ENCODE measurements at places on chromosomes 3 and 15.
A peak's percentile ranks its signal among the peaks of the same experiment; 100 is the strongest.

DNA sequence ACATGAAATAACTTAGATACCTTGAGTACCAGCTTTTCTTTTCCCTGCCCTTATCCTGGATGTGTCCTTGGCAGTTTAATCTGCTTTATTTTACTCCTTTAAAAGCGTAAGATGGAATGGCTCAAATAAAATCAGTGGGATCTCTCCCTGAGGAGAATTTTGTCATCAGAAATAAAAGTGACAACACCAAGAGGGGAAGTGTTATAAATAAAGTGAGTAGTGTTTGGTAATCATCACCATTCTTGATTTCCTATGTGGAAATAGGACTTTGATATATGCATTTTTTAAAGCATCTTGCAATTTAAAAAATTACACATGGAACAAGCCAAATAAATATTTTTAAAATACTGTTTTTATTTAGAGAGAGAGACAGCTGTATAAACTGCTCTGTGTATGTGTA lies 76.5 kb downstream of the MBNL1 start:
- peaks cover 25% of the 10 kb centered on the region for H3K4me1 ChIP-seq
- peaks cover 49% of the 10 kb centered on the region for H3K36me3 ChIP-seq
- H3K27me3 ChIP-seq: no peaks in the 10 kb centered on the region
- no peak overlapping the region for H3K4me3 ChIP-seq
- DNase-seq: no peak
- H3K27ac ChIP-seq: no peak overlapping the region

- H3K27me3 ChIP-seq: peaks cover 8% of the 10 kb centered on the region
- no peaks in the 10 kb centered on the region for H3K36me3 ChIP-seq
- H3K27ac ChIP-seq: no peak overlapping the region
Observed at GRCh38 chr3:127999509-128000106, 52.6 kb upstream of the SEC61A1 start.

DNA sequence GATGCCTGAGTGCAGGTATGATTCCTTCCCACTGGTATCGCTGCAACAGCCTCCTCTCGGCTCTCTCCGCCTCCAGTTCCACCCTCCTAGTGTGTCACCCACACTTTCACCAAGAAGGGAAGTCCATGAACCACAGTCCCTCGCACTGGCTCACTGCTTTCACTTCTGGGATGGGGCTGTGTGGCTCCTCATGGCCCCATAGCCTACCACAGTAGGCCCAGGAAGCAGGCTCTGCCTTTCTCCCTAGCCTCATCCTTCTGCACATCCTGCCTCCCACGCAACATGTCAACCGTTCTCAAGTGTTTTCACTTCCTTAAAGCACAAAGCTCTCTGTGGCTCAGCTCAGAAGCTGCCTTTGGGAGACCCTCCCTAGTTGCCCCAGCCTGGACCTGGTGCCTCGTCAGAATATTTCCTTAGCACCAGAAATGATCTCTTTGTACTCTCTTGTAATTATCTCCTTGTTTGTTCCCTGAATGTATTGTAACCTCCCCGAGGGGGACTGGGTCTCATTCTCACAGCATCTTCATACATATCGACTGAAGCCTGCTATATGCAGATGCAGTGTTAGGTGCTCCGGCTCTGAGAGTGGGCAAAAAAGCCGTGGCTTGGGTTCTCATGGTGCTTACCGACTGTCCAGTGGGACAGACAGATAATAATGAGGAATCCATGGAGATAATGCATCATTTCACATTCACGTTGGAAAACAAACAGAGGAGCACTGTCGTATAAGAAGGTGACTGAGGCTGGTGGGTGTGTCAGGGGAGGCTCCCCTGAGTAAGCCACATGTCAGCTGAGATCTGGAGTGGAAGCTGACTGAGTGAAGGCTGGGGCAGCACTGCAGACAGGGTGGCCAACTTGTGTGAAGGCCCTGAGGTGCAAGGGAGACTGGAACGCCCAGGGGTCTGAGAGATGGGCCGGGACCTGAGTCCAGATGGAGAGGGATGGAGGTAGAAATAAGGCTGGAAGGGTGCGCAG lies 107.1 kb downstream of the DGKG start:
- no peak overlapping the region for H3K4me3 ChIP-seq
- peaks cover 5% of the 10 kb centered on the region for H3K27me3 ChIP-seq
- DNase-seq: peak; percentile 31
- H3K27ac ChIP-seq: no peak overlapping the region
- H3K36me3 ChIP-seq: no peaks in the 10 kb centered on the region

GRCh38 chr3:67044955-67045354 lies 46.8 kb downstream of the KBTBD8 start:
- H3K27ac ChIP-seq: no peak overlapping the region
- no peaks in the 10 kb centered on the region for H3K4me1 ChIP-seq
- no peaks in the 10 kb centered on the region for H3K27me3 ChIP-seq
- H3K4me3 ChIP-seq: no peak overlapping the region

DNA sequence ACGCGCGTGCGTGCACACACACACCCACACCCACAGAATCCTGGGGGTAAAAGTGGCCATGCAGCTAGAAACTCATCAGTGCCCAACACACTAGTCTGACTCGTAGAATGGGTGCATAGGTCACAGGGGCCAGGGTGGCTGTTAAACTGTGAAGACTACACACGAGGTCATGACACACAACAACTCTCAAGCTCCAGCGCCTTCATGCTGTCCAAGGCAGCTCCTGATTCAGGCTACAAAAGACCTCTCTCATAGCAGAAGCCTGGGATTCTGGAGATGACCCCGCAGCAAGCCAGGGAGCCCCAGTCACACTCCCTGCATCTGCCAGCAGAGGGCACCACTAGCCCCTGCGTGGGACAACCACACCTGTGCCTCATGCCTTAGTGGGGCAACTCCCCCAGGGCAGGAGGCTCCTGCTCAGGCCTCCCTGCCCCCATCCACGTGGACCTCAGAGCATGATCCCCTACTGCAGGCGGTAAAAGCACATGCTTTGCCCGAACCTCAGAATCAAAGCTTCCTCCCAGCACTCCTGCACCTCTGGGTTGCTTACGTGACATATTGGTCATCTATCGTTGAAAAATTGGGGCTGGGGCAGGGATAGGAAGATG lies 93.1 kb downstream of the LRIG1 start:
- H3K4me3 ChIP-seq: no peak overlapping the region
- H3K36me3 ChIP-seq: peaks cover 11% of the 10 kb centered on the region
- H3K27me3 ChIP-seq: no peaks in the 10 kb centered on the region
- no peak overlapping the region for H3K27ac ChIP-seq
- H3K4me1 ChIP-seq: peaks cover 11% of the 10 kb centered on the region

- peaks cover 5% of the 10 kb centered on the region for H3K4me1 ChIP-seq
- no peak overlapping the region for H3K4me3 ChIP-seq
Observed at GRCh38 chr3:184546252-184546651, 15.3 kb upstream of the EPHB3 start.

- no peak for DNase-seq
- H3K27ac ChIP-seq: no peak overlapping the region
- no peaks in the 10 kb centered on the region for H3K36me3 ChIP-seq
- no peak overlapping the region for H3K4me3 ChIP-seq
- no peaks in the 10 kb centered on the region for H3K27me3 ChIP-seq
Observed at GRCh38 chr15:26352406-26352805, 420.5 kb downstream of the GABRB3 start.

DNA sequence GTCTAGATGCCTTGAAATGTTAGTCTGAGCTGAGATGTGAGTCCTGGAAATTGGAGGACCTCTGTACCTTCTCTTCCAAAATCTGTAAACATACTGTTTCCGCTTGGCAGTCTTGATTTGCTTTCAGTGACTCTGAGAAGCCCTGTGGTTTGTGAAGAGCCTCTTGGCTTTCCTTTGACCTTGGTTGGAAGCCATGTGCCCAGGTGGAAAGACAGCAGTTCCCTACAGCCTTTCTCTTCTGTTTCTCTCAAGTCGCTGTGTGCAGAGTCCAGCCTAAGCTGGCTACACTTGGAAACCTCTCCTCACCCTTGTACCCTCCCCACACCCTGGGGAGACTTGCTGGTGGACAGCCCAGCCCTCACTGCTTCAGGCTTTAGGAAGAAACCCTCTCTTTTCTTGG lies 129.8 kb upstream of the CTDSPL start:
- peaks cover 3% of the 10 kb centered on the region for H3K27me3 ChIP-seq
- H3K4me3 ChIP-seq: no peak overlapping the region

- no peaks in the 10 kb centered on the region for H3K36me3 ChIP-seq
- H3K27me3 ChIP-seq: peaks cover 10% of the 10 kb centered on the region
- H3K4me1 ChIP-seq: no peaks in the 10 kb centered on the region
- H3K4me3 ChIP-seq: no peak overlapping the region
- no peak for DNase-seq
- no peak overlapping the region for H3K27ac ChIP-seq
Observed at GRCh38 chr3:37668431-37668817, 193.3 kb upstream of the CTDSPL start.

GRCh38 chr3:4021162-4021561 lies 221.9 kb downstream of the LRRN1 start:
- no peaks in the 10 kb centered on the region for H3K36me3 ChIP-seq
- no peaks in the 10 kb centered on the region for H3K4me1 ChIP-seq
- H3K4me3 ChIP-seq: no peak overlapping the region
- DNase-seq: no peak
- H3K27ac ChIP-seq: no peak overlapping the region
- no peaks in the 10 kb centered on the region for H3K27me3 ChIP-seq

- no peak for DNase-seq
- H3K27me3 ChIP-seq: no peaks in the 10 kb centered on the region
- H3K4me3 ChIP-seq: no peak overlapping the region
- H3K4me1 ChIP-seq: no peaks in the 10 kb centered on the region
- peaks cover 13% of the 10 kb centered on the region for H3K36me3 ChIP-seq
- H3K27ac ChIP-seq: no peak overlapping the region
Observed at GRCh38 chr15:49645941-49646340, 25.1 kb downstream of the DTWD1 start.

GRCh38 chr3:29933802-29934490 lies 653.1 kb downstream of the RBMS3 start:
- H3K27ac ChIP-seq: no peak overlapping the region
- H3K4me1 ChIP-seq: no peaks in the 10 kb centered on the region
- DNase-seq: no peak

DNA sequence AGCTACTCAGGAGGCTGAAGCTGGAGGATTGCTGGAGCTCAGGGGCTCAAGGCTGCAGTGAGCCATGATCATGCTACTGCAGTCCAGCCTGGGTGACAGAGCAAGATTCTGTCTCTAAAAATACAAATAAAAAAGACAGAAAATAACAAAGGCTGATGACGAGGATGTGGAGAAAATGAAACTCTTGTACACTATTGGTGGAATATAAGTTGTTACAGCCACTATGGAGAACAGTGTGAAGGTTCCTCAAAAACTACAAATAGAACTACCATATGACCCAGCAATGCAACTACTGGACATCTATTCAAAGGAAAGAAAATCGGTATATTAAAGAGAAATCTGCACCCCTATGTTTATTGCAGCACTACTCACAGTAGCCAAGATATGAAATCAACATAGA lies 526.7 kb upstream of the NAALADL2 start:
- no peak overlapping the region for H3K4me3 ChIP-seq
- no peaks in the 10 kb centered on the region for H3K4me1 ChIP-seq
- H3K27ac ChIP-seq: no peak overlapping the region
- H3K27me3 ChIP-seq: no peaks in the 10 kb centered on the region
- no peak for DNase-seq
- no peaks in the 10 kb centered on the region for H3K36me3 ChIP-seq

DNA sequence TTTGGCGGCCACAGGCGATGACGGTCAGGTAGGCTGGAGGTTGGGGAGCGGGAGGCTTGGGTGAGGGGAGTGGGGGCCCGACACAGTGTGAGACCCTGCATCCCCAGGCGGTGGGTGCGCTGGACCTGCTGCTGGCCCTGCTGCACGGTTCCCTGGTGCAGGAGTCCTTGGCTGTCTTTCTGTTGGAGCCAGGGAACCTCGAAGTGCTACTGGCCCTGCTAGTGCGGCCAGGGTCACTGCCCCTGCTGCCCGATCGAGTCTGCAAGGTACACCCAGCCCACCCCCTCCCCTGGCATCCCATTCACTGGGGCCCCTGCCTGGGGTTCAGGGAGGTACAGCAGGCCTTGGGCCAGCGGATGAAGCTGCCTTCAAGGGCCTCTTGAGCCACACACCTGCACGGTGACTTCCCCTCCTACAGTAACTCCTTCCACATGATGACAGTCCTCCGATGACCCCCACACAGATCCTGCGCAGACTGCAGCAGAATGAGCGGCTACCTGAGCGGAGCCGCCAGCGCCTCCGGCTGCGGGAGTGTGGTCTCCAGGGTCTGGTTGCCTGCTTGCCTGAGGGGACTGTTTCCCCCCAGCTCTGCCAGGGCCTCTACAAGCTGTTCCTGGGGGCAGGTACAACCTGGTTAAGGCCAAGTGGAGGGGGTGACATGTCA lies 19.5 kb downstream of the NBEAL2 start:
- H3K4me3 ChIP-seq: no peak overlapping the region
- peaks cover 52% of the 10 kb centered on the region for H3K36me3 ChIP-seq
- H3K4me1 ChIP-seq: peaks cover 39% of the 10 kb centered on the region
- DNase-seq: no peak
- no peaks in the 10 kb centered on the region for H3K27me3 ChIP-seq
- H3K27ac ChIP-seq: peak overlapping the region; percentile 15

DNA sequence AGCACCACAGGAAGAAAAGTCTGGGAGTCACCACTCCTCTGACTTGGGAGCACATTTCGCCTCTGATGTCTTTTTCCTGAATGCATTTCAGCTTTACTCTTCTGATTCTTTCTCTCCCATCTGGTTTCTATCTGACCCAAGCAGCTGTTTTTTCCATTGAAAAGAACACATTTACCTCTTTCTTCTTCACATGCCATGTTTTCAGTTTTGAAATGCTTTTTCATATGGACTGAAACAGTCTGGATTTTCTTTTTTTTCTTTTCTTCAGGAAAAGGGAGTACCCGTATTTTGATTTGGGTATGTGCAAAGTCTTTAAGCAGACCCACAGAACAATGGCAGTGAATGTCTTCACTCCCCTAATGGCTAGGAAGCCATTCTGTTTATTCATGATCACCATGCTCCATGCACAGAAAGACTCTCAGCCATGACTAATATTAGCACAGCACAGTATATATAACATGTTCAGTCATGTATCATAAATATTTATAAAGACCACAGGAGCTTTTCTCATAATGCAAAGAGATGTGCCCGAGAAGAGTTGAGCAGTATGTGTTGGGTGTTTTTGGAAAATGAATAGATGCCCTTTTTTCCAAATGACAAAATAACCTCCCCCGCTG lies 82.7 kb upstream of the LRIG1 start:
- H3K4me1 ChIP-seq: peaks cover 10% of the 10 kb centered on the region
- peaks cover 27% of the 10 kb centered on the region for H3K27me3 ChIP-seq
- no peak for DNase-seq
- H3K36me3 ChIP-seq: no peaks in the 10 kb centered on the region

GRCh38 chr3:180855364-180855763 lies 57.1 kb upstream of the FXR1 start:
- no peak for DNase-seq
- H3K4me3 ChIP-seq: no peak overlapping the region
- H3K4me1 ChIP-seq: no peaks in the 10 kb centered on the region

- DNase-seq: no peak
- H3K4me3 ChIP-seq: no peak overlapping the region
- H3K4me1 ChIP-seq: peaks cover 72% of the 10 kb centered on the region
- H3K27ac ChIP-seq: no peak overlapping the region
- peaks cover 16% of the 10 kb centered on the region for H3K36me3 ChIP-seq
Observed at GRCh38 chr3:16904423-16905417, 20.0 kb downstream of the PLCL2 start.

Measured in activated CD8-positive, alpha-beta T cell treated with anti-CD3 and anti-CD28 coated beads, Interleukin-2, amount 10 ng/mL, durations not matched to agents 7 days and 5 days (primary cell).